Activated CD4-positive, alpha-beta T cell treated with anti-CD3 and anti-CD28 coated beads, Interleukin-2, amount 50 U/mL, for 4 hours (primary cell): ENCODE measurements at places on chromosomes 3 and 15.

- no peak for DNase-seq
Measured at GRCh38 chr15:83193721-83194120, 13.9 kb downstream of the HDGFL3 start.

GRCh38 chr3:195015021-195015420, 255.9 kb downstream of the XXYLT1 start:
- no peak for DNase-seq

- DNase-seq, result no peak
Measured at GRCh38 chr15:70339571-70340493, 242.1 kb upstream of the TLE3 start.

DNA sequence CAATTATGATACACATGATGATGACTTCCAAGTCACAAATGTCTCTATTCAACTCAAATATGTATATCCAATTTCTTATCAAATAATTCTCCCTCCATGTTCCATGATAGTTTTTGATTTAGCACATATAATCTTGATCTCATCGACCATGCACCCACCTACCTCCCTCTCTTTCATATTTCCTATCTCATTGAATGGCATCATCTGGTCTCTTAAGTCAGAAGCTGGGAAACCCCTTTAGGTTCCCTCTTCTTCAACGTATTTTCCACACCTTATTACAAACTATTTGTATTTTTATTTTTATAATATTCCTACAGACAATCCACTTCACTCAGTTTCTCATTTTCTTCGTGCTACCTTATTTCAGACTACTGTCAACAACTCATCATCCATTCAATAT, 56.9 kb upstream of the DPH6 start:
- no peak for DNase-seq

GRCh38 chr3:72563690-72564370, 284.4 kb downstream of the SHQ1 start:
- DNase-seq, result no peak

- DNase-seq, result no peak
Measured at GRCh38 chr15:53324061-53324460, 435.4 kb downstream of the WDR72 start.

GRCh38 chr3:10319251-10319650, 1.7 kb downstream of the SEC13 start:
- no peak for DNase-seq

- DNase-seq, result no peak
Measured at GRCh38 chr3:33940736-33941135, 142.3 kb downstream of the PDCD6IP start.

DNA sequence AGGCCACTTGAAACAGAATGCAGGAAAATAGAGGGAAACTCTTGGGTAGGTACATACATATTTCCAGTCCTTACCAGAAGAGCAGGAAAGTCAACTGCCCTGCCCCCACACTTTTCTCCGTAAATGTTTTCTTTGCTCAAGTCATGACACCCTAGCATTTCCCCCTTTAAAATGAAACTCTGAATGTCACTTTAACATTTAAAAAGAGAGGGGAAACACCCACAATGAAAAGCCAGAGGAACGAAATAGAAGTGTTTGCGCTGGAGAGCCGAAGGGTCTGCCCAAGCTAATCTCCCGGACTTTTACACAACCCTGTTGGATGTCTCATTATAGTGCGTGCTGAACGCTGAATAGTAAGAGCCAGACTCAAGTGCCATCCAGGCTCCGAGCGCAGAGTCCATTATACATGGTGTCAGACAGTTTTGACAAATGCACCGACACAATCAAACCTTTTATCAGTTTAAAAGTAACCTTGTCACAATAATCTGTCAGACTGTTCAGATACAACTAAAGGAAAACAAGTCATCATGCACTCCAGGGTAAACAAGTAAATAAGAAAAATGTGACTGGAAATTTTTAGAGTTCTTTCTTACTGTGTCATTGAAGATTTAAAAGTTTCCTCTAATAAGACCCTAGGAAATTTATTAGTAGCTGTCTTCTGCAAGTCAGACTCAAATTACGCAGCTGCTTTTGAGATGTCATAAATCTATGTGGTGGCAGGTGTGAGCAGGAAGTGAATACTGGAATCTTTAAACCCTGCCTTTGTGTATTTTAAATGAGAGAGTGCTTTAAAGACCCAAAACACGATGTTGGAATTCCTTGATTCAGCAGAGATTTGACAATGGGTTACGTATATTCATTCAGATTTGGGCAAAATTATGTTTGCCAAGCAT, 159.8 kb downstream of the RBMS3 start:
- DNase-seq, result no peak

- no peak for DNase-seq
Measured at GRCh38 chr3:158731938-158732855, at the start of gene RARRES1. Gene RARRES1, minus strand, starts transcription at chr3:158732457. Its CDS starts 42 bp downstream, at chr3:158732415.

DNA sequence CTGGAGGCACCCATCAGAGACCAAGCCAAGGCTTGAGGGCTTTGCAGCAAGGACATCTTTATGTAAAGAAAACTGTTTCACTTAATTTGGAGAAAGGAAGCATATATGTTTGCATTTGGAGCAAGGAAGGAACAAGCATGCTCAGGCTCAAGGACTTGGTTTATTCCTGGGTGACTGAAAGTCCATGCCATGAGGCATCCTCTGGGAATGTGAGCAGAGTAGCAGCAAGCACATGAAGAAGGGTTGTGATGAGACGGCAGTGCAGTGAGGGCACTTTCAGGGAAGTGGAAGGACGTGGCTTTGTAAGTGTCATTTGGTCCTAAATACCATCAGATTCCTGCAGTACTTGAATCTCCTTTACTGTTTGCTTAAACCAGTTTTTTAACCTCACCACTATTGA, 26.8 kb downstream of the POLG start:
- no peak for DNase-seq

GRCh38 chr3:157154563-157155330, 5.2 kb downstream of the CCNL1 start:
- no peak for DNase-seq

DNA sequence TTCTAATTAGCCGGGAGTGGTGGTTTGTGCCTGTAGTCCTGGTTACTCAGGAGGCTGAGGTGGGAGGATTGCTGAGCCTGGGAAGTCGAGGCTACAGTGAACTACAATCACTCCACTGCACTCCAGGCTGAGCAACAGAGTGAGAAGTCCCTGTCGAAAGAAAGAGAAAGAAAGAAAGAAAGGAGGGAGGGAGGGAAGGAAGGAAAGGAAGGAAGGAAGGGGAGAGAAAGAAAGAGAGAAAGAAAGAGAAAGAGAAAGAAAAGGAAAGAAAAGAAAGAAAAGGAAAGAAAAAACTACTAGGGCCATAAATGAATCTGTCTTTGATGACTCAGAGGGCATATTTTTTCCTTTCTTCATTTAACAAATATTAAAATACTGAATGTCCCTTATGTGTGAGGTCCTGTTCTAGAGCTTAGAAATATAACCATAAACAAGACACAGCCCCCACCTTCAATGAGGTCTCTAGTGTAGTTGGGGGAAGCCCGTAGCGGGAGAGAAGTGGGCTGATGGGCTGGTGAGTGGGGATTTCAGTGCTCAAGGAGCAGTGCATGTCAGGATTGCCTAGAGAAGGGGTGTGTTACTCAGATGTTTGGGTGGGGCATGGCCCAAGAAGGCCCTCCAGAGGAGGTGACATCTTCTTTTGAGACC, 35.2 kb upstream of the PIAS1 start:
- DNase-seq, result no peak

DNA sequence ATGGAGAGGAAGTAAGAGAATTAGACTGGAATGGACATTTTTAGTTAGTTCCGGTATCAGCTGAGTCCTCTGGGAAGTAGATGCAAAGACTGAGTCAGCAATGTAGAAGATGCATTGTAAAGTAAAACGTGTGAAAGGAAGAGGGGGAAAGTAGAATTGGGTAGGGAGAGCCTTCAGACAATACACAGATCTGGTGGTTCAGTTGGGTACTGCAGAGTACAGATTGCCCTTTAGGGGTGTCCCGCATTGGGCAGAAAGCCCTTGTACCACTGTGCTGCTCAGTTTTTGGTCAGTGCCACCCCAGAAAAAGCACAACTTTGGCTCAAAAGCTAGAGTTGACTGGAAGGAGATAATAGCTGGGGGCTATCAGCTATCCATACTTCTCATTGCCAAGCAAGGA, 247.4 kb downstream of the KBTBD8 start:
- no peak for DNase-seq

- no peak for DNase-seq
Measured at GRCh38 chr15:86870846-86871245, 791.2 kb downstream of the AGBL1 start.

- no peak for DNase-seq
Measured at GRCh38 chr15:70428211-70428822, 330.6 kb upstream of the TLE3 start.

- DNase-seq, result no peak
Measured at GRCh38 chr3:105495021-105495420, 128.3 kb downstream of the ALCAM start.

- no peak for DNase-seq
Measured at GRCh38 chr3:52982839-52983238, 63.0 kb downstream of the SFMBT1 start.

DNA sequence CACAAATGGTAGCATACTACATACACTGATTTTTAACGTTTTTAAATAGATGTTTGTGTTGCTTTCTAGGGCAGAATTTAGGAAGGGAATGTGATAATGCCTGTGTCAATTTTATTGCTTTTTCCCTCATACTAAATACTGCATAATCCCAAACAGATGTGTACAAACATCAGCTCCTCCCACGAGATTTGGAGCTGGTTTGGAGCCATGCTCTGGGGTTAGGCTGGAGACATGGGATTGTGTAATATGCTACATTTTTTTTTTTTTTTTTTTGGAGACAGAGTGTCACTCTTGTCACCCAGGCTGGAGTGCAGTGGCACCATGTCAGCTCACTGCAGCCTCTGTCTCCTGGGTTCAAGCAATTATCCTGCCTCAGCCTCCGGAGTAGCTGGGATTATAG, 80.1 kb downstream of the EBLN2 start:
- no peak for DNase-seq

DNA sequence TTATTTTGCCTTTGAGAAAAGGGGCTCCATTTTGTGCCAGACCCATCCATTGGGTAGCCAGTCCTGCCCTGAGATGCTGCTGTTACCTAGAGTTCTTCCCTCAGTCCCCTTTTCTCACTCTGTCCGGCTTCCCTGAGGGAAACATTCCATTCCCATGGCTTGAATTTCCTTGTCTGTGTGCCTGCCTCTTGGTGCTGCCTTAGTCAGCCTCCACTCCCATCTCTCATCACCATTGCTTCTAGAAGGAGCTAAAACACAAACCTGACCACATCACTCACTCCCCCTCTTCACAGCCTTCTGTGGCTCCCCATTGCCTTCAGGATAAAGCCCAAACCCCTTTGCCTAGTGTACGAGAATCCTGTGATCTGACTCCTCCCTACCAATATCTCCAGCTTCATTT, 25.2 kb upstream of the C2CD4B start:
- no peak for DNase-seq

- no peak for DNase-seq
Measured at GRCh38 chr15:33148129-33148751, 46.3 kb downstream of the FMN1 start.

DNA sequence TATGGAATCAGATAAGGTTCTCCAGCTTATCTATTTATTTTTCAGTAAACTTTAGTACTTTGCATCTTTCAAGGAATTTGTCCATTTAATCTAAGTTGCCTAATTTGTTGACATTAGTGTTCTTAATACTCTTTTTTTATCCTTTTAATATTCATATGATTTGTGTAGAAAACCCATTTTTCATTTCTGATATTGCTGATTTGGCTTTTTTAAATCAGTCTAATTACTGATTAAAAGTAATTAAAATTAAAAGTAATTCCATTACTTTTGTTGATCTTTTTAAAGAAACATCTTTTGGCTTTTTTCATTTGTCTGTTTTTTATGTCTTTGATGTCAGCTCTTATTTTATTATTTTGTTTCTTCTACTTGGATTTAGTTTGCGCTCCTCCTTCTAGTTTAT, 101.2 kb downstream of the CGGBP1 start:
- DNase-seq, result no peak

DNA sequence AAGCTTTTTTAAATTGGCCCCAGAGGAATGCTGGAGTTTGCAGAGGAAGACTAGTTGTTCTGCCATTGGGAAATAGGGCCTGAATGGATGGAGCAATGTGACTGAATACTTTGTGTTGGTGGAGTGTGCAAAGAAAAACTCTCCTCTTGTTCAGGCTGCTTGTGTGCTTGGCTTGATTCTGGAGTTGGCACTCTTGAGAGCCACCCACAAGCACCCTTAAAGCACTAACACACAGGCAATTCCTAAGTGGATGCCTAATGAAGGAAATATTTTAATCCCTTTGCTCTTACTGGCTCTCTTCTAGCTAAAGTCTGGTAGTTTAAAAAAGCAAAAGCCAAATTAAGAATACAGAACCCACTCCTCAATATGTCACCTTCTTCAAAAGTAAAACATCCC, 304.4 kb upstream of the C2CD4B start:
- DNase-seq, result no peak

DNA sequence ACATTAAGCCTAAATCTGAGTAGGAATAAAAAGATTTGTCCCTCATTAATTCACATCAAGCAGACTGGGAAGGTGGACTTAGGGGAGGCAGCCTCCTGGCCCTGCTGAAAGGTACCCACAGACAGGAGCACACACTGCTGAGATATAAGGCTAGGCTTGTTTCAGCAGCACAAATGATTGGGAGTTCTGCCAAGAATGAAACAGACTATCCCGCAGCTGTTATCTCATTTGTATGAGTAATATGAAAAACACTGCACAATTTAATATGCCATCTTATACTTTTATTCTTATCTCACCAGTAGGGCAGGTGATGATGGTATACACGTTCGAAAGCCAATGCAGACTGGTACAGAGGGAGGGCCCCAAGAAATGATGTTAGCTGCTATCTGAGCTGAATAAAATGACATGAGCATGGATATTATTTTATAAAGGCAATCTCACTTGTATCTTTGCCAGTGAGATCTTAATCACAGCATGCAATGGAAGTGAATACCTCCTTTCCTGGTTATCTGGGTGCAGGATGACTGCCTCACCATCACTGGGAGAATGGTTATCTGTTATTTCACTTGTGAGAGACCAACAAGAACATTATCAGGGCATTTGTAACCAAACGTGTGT, 258.7 kb upstream of the PPP2R3A start:
- DNase-seq, result no peak

- DNase-seq, result no peak
Measured at GRCh38 chr15:35753486-35753885, 207.5 kb upstream of the DPH6 start.

- no peak for DNase-seq
Measured at GRCh38 chr3:146747051-146747450, 141.9 kb upstream of the PLSCR5 start.

DNA sequence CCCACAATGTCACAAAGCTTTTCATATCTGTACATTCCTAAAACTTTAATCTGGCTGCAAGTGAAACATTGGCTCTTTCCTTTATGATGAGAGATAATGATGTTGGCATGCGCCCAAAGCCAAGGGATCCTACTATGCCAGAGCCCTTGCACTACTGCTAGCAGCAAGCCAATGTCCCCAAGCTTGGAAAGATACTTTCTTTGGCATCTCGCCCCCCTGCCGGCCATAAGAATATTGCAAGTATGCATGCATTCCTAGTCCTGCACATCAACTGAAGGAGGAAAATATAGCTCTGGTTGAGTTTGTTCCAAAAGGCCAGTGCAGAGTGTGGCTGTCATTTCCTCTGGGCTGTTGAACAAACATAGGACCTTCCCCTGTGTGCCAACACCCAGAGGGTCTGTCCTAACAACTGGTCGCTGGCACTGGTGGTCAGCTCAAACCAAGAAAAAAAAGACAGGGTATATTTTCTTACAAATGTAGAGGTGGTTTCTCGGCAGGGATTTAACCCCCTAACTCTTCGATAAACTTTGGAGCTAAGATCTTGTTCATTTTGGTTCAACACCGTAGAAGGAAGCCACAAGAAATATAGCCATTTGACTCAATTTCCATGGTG, 120.9 kb upstream of the ZBED2 start:
- DNase-seq, result peak; percentile 57
